NCI-H1092 (cell line): ENCODE measurements at places on chromosomes 7 and 10.

GRCh38 chr10:75720157-75720556, 288.7 kb downstream of the LRMDA start:
- no peak for DNase-seq

DNA sequence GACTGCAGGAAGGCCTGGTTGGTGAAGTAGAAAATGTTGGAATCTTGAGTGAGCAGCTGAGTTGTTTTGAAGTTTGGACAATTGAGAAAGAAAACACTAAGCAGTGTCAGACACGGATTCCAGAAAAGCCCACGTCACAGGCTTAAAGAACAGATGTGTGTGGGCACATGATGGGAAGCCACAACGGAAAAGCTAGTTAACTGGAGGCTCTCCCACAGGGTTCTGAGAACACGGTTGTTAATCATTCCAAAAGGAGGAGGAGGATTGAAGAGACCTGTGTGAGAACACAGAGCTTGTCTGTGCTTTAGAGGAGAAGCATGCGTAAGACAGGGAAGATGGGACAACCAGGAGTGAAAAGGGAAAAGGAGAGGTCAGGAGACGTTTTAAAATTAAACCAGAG, 42.6 kb downstream of the SHH start:
- DNase-seq: no peak

- no peak for DNase-seq
Observed at GRCh38 chr10:61047788-61048560, 104.0 kb upstream of the RHOBTB1 start.

GRCh38 chr7:45912972-45913371, 8.1 kb downstream of the IGFBP3 start:
- no peak for DNase-seq

DNA sequence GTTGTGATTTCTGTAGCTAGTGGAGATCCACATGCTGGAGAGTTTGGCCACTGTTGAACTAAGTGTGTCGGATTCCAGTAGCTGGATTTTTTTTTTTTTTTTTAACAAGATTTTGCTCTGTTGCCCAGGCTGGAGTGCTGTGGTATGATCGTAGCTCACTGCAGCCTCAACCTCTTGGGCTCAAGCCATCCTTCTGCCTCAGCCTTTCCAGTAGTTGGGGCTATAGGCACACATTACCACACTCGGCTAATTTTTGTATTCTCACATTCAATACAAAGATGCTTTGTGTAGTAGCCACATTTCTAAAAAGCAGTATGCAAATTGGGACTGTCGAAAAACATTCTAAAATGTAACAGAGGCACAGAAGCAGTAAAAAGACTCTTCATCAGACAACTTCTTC, 63.5 kb downstream of the RABGEF1 start:
- DNase-seq: no peak

DNA sequence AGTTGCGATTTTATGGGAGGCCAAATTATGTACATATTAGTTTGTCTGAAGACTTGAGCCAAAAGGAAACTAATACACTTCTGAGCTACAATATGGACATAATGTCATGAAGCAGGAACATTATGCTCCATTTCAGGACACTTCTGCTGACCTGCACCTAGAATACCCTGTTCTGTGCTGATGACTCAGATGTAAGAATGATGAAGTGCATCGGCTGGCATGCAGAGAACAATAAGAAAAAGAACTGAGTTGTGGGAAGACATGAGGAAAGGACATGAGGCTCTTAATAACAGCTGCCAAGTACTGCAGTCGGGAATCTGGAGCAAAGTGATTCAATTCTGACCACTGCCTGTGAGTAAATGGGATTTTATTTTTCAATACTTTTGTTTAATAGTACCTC, 192.9 kb upstream of the VSTM2A start:
- no peak for DNase-seq

GRCh38 chr10:62327885-62328284, 46.3 kb upstream of the ZNF365 start:
- no peak for DNase-seq

DNA sequence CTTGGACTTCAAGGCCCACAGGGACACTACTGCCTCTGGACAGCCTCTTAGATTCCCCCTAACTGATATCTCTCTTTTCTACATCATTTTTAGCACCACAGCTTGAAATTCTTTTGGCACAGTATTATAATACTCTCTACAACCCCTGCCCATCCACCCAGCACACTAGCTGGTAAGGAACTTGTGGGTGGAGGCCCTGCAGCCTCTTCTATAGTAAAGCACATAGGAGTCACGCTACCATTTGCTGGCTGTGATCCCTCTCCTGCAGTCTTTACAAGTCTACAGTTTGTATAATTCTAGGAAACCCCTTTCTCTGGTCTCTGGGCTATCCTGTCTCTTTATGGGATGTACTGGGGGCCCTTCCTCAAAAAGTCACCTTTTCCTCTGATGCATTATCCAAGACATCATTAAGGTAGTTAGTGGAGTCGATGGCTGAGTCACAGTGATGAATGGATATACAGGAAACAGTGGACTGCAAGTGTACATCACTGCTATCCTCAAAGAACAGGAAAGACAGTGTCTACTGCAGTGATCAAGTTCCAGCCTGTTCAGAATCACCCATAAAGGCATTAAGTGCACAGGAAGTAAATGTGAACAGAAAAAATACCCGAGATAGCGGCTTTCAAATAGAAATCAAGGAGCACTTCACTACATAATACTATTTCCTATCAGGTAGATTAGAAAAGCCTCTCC, 54.4 kb downstream of the STK17A start:
- DNase-seq: no peak

GRCh38 chr10:105964009-105964408, 1200.5 kb downstream of the SORCS1 start:
- DNase-seq: no peak

GRCh38 chr10:71834343-71834674, 16.7 kb downstream of the PSAP start:
- DNase-seq: no peak

DNA sequence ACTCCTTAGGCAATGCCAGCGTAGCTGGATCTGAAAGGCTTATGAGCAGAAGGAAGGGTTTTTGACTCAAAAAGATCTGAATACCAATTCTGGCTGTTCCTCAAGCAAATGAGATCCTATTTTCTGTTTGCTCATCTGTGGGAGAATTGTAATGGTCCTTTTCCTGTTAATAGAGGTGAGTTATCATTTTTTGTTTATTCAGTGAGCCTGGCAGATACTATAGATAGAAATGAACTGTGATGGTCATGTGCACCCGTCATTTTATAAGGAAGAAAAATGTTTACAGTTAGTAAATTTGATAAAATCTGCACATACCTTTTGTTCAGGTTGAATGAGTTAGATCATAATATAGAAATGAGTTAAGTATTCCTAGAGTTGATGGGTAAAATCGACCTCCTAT, 97.7 kb downstream of the ACTR3B start:
- no peak for DNase-seq

DNA sequence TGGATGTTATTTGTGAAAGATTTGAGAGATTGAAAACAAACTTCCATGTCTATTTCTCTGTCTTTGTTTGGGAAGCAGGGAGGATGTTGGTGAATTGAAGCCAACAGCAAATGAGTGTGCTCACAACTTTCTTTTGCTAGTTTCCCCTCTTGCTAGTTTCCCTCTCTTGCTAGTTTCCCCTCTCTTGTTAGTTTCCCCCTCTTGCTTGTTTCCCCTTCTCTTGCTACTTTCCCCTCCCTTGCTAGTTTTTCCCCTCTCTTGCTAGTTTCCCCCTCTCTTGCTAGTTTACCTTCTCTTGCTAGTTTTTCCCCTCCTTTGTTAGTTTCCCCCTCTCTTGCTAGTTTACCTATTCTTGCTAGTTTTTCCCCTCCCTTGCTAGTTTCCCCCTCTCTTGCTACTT, 613.3 kb downstream of the LRMDA start:
- no peak for DNase-seq

DNA sequence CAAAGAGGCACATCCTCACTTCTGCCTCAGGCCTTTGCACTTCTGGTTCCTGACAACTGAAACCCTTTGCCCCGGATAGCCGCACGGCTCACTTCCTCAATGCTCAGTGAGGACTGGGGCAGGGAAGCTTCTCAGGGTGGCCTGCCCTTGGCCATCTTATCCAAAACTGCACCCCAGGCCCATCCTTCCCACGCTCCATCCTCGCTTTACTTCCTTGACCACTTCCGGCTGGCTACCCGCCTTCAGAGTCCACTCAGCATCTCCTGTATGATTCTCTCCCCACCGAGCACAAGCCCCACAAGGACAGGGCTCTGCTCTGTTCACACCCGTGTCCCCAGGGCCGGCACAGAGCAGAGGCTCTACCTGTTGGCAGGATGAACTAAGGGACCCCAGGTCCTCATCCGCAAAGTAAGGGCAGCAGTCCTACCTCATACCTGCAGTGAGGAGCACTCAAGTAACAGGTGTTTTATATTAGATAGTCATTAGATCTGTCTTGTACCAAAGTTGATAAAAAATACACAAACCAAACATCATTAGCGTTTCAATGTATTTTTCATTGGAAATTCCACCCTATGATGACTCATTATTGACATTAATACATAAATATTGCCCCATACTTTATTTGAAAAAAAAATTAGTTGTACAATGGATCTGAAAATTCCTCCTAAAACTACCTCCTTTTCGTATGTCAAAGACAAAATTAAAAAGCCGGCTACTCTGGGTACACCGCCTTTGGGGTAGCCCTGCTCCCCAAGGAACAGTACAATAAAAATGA, 35.0 kb downstream of the GNA12 start:
- DNase-seq: no peak
